A549 (cell line): ENCODE measurements at places on chromosomes 1 and 21.

GRCh38 chr21:35333831-35334618 is 284.9 kb upstream of the RUNX1 start:
- no peak for DNase-seq

- DNase-seq, result no peak
Observed at GRCh38 chr1:8435569-8436071, 117.7 kb downstream of the SLC45A1 start.

DNA sequence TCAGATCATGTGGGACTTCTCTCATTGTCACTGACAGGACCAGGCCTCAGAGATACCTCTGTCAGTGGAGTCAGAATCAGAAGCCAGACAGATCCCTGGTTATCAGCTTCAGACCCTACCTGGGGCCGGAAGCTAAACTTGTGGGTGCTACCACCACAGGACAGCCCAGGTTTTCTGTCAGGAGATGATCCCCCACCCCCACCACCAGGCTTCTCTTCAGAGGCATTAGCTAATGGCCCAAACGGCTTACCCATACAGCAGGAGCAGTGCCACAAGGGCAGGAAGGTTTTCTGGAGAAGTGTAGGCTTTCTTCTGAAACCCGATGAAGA is 105.5 kb downstream of the ABCA4 start:
- no peak for DNase-seq

DNA sequence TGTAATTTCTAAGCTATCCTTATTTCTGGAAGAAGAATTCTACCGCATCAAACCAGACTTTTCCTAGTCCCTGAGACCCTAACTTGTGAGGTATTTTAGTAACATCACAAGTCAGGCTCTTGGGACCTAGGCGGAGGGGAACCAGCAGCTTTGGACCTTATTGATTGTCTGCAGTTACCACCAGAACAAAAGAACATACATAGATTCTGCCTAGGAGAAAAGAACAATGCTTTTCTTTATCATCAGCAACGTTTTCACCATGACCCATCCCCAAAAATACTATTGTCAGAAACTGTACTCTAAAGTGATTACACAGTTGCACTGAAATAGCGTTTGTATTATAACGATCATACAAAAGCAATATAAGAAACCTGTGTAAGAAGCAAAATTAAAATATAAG is 860.4 kb downstream of the USP25 start:
- no peak for DNase-seq

GRCh38 chr1:229024528-229025130 is 246.3 kb upstream of the RAB4A start:
- peak; percentile 89 for DNase-seq

- no peak for DNase-seq
Observed at GRCh38 chr1:229403573-229403972, 30.3 kb downstream of the ACTA1 start.

DNA sequence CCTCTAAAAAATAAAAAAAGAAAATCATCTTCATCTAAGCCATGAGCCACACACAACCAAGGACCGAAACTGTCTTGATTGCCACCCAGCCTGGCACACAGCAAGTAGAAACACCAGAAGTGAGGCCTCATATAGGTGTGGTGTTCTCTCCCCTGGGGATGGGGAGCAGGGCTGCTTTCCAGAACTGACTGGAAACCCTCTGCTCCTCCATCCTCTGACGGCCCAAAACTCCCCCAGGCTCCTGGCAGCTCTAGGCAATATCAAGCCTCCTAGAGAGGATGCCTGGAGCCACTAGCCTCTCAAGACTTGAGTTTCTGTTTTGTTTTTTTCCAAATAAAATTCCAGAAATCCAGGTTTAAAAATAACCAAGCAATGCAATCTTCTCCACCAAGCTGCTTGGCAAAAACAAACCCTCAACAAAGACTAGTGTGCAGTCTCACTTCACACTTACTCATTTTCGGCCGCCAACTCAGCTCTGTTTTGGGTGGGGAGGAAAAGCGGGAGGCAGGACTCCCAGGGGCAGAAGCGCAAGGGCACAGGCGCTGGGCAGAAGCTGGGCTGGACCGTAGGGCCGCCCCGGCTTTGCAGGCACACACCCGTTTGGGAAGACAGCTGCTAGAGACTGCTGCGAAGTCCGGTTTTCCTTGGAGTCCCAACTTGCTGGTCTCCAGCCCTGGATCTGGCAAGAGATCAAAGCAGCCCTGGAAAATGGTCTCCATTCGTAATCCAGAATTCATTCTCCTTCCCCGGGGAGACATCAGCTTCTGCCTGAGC is 78.2 kb upstream of the CAPZB start:
- no peak for DNase-seq

- no peak for DNase-seq
Observed at GRCh38 chr1:246162560-246162959, 344.5 kb downstream of the SMYD3 start.

GRCh38 chr1:168321945-168322344 is 41.3 kb downstream of the TBX19 start:
- no peak for DNase-seq

DNA sequence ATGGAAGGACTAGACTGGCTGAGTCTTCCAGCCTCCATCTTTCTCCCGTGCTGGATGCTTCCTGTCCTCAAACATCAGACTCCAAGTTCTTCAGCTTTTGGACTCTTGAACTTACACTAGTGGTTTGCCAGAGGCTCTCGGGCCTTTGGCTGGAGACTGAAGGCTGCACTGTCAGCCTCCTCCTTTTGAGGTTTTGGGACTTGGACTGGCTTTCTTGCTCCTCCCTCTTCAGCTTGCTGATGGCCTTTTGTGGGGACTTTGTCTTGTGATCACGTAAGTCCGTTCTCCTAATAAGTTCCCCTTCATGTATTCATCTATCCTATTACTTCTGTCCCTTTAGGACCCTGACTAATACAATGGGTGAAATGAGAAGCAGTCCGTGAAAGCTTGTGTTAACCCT is 196.4 kb downstream of the KAZN start:
- DNase-seq, result no peak

GRCh38 chr1:182015360-182015759 is 46.2 kb downstream of the ZNF648 start:
- DNase-seq, result peak; percentile 25

- no peak for DNase-seq
Observed at GRCh38 chr1:215263636-215264035, 181.1 kb downstream of the KCNK2 start.

- no peak for DNase-seq
Observed at GRCh38 chr1:85975912-85976371, 180.6 kb downstream of the COL24A1 start.

GRCh38 chr1:241847540-241847795 is 536 bp upstream of the EXO1 start:
- DNase-seq, result no peak

DNA sequence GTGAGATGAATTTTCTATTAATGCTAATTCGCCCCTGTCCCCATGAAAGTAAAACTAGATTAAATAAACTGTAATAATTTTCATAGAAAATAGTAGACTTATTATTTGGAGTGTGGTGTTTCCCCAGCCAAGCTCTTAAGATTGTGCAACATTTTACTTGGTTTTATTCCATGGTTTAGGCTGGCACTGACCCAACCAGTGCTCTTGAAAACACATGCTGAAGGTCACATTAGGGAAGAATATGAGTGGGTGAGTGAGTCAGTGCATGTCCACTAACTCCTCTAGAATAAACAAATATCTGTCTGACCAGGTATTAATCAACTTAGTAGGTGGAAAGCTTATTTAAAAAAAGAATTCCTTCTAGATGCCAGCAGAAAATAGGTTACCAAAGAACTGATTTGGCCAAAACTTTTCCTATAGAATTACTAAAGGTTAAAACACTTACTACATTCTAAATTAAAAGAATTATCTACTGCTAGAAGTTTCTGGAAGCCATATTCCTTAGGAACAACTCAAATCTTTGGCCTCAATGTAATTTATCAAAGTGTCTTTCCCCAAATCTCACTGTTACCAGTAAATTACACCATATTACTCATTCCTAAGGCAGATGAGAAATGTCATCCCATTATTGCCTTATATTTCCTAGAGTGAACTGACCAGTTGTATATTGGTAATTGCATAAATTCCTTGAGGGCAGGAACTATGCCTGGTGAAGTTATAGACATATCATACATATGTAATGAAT is 89.7 kb upstream of the RGS1 start:
- peak; percentile 75 for DNase-seq

- DNase-seq, result no peak
Observed at GRCh38 chr1:107450899-107451664, 310.2 kb downstream of the NTNG1 start.

- no peak for DNase-seq
Observed at GRCh38 chr21:45860493-45861155, 120.9 kb upstream of the COL6A1 start.

DNA sequence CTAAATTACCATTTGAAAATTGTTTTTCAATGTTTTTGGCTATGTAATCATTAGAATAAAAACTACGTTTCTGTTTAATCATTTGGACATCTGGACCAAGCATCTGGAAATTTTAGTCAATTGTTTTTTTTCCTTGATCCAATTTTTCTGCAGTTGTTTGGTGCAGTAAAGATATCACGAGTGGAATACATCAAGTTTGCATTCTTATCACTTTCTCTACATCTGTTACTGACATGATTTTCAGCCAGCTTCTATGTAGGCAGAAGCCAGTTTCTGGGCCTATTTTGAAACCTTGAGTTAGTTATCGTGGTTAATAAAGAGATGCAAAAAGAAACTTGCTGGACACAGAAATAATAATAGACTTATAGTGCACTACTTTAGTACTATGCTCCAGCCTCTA is 277.9 kb upstream of the ADAMTS5 start:
- no peak for DNase-seq

DNA sequence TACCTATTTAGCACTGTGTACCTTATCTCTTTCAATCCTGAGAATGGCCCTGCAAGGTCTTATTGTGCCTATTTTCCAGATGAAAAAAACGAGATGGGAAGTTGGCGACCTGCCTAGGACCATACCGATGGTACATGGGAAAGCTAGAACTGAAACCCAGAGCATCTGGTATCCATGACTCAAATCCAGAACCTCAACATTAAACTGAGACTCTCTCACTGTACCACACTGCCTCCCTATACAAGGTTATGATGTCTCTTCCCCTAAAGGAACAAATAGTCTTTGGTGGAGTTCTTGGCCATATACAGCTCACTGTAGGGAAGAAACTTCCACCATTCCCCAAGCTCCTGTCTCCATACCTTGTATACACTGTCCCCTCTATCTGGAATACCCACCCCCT is 110.7 kb downstream of the TNR start:
- no peak for DNase-seq

DNA sequence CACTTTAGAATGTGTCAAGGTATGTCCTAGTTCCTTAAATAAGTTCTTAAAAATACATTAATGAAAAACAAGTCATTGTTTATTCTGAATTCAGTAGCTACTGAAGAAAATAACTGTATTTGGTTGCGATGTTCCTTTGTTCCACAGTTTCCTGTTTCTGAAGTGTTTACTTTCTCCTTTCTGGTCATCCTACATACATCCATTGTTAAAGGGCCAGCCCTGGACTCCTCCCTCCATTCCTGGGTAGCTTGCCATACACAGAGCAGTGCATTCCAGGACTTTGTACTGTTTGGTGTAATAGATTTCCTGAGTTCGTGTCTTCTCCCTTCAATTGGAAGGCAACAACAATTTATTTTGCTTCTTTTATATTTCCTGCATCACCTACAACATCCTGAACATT is 845.4 kb upstream of the CXADR start:
- DNase-seq, result no peak

- no peak for DNase-seq
Observed at GRCh38 chr1:3597599-3597964, 13.7 kb downstream of the MEGF6 start.

DNA sequence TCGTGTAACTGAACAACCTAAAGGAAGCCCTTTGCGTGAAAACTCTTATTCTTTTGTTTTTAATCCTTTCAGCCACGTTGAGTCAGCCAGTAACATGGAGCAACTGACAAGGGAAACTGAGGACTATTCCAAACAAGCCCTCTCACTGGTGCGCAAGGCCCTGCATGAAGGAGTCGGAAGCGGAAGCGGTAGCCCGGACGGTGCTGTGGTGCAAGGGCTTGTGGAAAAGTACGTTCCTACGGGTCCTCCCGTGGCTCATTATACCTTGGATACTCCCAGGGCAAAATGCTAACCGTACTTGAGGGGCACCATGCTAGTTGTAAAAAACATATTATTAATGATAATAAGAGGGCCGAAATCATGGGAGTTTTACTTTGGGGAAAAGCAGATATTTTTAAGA is 49.4 kb downstream of the LAMC2 start:
- no peak for DNase-seq

DNA sequence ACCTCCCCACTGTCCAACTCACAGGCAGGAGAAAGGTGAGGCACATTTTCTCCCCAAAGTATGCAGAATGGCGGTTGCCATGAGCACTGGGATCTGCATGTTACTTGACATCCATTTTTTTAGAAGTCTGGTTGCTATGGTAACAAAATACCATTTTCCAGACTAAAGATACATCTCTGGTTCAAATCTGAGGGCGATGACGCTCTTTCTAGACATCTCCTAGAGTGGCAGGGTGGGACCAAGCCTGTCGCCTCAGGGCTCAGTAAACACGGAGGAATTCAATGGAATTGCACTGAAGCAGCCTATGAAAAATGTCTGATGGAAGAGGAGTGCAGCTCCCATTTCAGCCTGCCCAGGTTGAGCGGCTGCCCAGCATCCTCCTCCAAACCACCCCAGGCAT is 21.5 kb upstream of the FAM43B start:
- peak; percentile 53 for DNase-seq

GRCh38 chr21:15195768-15196167 is 131.0 kb upstream of the NRIP1 start:
- DNase-seq, result no peak

DNA sequence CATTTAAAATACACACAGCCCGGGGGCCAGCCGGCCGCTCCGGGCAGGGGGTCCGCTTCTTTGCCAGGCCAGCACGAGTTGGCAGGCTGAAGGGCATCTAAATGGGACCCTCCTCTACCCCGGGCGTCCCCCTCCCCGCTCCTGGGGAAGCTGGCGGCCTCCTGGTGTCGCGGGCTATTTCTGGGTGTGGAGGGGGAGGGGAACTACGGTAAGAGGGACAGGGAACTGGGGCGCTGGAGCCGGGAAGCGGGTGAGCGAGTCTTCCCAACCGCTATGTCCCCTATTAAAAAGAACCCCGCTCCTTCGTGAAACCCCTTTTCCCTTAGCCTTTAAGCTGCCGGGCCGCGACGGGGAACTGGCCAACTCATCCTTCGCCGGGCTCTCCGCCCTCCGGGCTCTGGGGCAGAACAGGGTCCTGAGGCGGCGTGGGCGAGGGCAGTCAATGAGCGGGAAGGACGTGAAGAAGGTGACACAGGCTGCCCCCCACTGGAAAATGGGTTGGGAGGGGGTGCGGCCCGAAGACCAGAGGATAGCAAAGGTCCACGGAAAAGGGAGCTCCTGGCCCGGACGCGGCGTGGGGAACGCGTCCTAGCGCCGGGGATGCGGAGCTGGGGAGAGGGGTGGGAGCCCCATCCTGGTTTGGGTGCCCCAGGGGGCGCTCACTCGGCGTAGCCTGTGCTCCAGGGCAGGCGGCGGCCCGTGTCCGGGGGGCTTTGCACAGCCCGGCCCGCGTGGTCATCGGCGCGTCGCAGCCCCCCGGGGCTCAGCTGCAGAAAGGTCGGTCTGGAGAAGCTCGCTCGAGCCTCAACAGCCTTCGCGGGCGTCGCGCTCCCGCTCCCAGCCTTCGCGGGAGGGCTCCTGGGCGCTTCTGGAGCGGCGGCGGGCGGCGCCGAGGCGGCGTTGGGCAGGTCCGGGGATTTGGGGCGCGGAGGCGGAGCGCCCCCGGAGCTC is 544 bp downstream of the PPM1J start:
- no peak for DNase-seq
